ENCODE measurements at places on chromosomes 7 and 10.

GRCh38 chr7:107079212-107079940, 34.9 kb downstream of the PRKAR2B start:
- no peak for DNase-seq

DNA sequence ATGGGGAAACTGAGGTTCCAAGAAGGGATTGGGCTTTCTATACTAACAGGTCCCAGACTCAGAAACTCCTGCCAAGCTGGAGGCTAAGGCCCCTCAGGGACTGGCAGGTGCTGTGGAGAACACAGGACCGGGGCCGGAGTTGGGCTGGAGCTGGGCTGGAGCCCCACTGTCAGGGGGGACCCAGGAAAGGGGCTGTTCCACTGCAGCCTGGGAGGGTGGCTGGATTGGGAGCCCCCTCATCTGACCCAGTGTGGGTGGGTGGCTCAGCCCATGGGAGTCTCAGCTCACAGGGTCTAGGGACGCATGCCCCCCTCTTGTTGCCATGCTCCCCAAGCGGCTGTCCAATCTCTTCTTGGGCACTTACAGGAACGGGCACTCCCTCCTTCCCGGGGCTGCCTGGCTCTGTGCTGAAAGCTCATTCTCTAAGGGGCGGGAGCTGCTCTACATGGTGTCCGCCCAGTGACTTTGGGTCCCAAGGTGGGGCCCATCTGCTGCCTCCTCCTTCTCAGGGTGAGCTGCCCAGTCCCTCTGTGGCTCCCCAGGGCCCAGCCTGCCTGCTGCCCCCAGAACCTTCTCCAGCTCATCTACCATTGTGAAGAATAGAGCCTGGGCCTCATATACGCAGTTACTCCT, 126.5 kb downstream of the MYL10 start:
- DNase-seq, result no peak

DNA sequence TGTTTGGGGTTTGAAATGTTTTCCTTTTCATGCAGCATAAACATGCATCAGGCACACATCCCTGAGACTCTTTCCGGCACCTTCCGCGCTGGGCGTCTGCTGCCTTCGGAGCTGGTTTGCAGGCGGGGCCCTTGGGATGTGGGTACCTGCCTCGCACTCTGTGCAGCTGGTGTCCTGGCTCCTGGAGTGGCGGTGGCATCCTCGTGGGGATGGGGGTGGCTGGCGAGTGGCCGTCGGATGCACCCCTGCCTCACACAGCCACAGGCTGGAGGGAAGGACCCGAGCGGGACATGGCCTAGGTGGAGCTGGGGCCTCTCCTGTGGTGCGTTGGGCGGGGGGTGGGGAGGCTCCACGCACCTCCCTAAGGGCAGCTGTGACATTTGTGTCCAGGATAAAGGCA, 68.5 kb upstream of the ADGRA1 start:
- DNase-seq, result no peak

DNA sequence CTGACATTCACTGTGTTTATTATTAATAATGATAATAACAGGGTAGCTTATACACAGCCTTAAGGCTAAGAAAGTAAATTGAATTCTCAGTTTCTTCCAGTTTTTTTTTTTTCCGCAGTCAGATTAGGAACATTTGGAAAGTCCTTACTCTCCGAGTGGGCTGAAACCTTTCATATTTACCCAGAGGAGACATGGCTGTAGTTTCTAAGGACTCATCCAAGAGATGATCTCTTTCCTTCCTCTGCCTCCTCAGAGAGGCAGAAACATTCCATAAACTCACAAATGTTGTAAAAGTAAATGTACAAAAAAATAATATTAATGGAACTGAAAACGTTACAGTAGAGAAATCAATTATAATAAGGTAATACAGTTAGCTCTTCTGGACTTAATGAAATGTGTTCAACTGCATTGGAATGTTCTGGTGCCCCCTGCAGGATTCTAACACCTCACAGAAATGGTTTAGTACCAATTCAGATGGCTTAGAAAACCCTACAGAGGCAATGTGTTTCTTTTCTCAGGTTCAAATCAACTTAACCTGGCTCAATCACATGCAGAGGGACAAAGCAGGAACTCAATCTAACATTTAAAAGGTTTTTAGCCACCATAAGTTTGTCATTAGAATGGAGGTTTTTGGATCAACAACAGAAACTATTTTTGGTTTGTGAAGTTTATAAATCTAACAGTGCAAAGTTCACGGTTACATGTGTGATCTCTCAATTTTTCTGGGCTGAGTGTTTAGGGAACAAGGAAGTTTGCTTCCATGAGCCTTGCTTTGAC, 71.7 kb downstream of the ICA1 start:
- DNase-seq, result no peak

- no peak for DNase-seq
Observed at GRCh38 chr7:2864999-2865670, 21.0 kb upstream of the GNA12 start.

Data from osteocyte (in vitro differentiated cells).